Skin of body (tissue), 3 donors: ENCODE measurements at places on chromosomes 2 and 18.

GRCh38 chr2:29420464-29420863 lies 305.2 kb downstream of the CLIP4 start:
- no peak for DNase-seq

GRCh38 chr2:197599285-197599965 lies 76.0 kb downstream of the RFTN2 start:
- DNase-seq = no peak

DNA sequence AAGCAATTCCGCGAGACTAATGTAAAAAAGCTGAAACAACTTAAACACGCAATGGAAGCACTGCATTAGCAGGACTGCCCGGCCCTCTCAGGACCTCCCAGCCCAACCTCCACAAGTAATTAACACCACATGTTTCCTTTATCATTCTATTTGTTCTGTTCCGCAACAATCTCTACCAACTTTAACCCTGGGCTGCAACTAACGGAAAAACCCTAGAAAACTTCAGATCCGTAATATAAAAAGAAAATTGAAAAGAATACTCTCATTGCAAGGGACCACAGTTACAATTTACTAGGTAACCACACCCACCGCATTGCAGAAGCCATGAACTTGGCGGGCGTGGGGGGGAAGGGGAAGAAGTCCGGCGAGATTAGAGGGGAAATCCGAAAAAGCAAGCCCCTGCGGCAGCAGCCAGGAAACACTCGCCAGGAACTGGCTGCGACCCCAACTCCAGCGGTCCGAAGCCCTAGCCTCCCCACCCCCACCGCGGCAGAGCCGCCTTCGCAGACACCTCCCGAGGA lies 1.2 kb downstream of the EPB41L3 start:
- peak; percentile 52 for DNase-seq

GRCh38 chr2:153495725-153496124 lies 17.2 kb upstream of the RPRM start:
- DNase-seq = no peak

DNA sequence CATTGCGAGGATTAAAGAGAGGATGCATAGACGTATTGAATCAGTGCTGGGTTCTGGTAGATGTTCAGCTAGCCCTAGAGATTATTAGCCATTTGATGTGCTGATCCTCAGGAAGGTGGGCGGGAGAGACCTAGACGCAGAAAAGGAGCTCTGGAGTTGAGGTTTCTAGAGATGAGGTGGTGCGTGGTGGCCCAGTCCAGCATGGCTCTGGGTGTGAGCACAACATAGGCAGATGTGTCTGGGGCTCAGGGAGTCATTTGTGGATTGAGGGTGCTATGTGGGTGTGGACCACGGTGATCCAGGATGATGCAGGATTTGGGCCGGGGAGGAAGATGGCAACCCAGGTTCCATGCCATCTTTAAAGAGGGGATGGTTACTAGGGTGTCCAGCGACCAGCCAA lies 102.1 kb downstream of the NEDD4L start:
- DNase-seq = no peak

DNA sequence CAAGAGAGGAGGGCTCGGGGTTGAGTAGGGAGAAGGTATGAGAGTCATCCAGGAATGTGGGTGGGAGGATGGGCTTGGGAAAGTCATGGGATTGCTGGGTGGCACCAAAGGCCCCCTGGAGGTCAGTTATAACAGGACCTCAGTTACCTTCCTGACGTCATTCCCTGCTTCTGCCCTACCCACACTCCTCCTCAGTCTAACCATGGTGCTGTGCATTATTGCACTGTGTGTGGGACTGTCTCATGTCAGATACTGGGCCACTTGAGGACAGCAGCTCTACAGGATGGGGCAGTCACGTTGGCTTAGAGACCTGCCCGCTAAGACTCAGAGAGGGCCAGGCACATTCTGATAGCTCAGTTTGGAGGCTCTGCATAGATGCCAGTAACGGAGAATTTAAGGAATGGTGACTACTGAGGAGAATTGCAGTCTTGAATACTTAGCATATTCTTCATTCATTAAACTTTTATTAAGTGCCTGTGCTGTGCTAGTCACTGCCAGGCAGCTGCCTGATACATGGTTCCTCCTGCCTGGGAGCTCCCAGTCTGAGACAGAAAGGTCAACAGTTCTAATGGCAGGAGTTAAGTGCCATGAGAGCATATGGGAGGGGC lies 90.5 kb downstream of the LAMA3 start:
- DNase-seq = no peak

DNA sequence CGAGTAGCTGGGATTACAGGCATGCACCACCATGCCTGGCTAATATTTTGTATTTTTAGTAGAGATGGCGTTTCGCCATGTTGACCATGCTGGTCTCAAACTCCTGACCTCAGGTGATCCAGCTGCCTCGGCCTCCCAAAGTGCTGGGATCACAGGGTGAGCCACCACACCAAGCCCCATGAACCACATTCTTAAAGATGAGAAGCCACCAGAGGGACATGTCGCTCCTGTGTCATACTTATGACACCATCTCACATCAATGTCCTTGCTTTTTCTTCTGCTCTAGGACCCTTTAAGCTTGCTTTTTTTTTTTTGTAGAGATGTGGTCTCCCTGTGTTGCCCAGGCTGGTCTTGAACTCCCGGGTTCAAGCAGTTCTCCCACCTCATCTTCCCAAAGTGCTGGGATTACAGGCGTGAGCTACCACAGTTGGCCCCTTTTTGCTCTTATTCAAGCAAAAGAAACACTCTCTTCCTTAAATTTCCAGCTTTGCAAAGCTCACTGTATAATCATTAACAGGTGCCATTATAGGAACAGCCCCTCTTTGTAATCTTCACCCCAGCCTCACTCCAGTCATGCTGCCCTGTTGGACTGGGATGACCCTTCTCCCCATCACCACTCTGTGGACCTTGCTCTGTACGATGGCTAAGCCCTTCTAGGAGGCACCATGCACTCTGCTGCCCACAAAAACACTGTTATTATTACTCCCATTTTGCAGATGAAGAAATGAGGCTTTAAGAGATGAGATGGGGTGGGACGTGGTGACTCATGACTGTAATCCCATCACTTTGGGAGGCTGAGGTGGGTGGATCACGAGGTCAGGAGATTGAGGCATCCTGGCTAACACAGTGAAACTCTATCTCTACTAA lies 10.8 kb upstream of the KCNG3 start:
- no peak for DNase-seq
